ENCODE measurements at places on chromosomes 7 and 10.

DNA sequence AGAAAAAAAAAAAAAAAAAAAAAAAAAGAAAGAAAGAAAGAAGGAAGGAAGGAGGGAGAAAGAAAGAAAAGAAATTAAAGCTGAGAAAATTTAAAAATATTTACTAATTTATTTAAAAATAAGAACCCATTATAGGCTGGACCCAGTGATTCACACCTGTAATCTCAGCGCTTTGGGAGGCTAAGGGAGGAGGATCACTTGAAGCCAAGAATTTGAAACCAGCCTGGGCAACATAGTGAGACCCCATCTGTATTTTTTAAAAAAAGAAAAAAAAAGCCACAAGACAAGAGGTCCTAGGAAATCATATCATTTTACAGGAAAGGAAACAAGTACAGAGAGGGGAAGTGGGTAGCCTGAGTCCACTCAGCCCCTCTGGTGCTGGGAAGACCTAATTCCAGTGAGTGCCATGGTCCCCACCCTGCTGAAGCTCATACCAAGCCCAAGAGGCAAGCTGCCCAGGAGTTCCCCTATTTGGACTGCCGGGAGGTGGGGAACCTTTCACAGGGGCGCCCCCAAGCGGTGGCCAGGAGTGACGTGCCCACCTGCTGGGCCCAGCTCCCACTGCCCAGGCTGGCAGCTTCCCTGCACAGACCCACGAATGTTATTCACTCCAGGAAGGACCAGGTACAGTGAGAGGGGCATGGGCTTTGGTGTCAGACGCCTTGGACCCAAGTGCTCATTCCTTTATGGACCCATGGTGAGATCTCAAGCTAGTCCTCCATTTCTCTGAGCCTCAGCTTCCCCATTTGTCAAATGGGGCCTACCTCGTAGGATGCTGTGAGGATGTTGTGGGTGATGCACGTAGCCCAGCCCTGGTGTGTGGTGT, 133.6 kb downstream of the ZMIZ1 start:
- no peak for DNase-seq

DNA sequence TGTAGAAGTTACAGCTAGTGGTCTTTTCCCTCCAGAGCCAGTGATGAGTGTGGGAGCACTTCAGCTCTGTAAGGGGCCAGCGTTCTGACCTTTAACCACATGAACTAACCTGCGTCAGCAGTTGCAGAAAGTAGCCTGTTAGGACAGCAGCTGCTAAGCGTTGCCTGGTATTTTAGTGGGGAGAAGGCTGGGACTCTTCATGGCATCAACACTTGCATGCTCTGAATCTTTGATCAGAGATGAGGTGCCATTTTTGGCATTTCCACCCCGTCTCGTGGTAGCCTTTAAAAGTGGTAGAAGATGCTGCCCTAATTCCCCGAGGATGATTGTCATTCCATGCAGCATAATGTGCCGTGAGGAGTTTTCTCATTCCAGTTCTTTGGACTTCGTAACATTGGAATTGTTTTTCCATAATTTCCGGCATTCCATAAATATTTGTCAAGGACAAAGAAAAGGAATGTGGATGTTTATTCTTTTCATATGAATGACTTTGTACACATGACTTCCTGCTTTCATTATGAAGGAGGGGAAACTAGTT, 92.2 kb downstream of the AVL9 start:
- no peak for DNase-seq

DNA sequence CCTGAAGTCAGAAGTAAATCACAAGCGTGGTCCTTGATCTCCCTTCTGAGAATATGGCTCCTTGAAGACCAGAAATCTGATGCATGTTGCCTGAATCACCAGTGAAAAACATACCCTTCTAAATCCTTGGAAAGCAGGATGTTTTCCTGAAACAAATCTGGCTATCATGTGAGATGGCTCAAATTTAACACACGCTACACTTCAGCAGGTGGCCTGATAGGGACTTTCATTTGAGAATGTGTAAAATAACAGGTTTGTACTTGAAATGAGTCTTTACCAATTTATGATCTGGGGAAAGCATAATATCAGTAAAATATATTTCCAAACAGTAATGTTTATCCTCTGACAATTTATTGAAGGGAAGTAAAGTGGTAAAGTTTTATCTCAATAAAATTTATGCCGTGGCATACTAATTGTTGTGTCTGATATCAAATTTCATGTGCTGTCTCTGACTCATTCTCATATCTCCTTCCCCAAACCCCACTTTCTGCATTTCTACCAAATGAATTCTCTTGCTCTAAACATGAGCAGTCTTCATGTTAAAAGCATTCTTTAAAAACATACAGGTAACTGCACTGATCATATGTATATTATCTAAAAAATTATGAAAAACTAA, 17.4 kb downstream of the CYP3A4 start:
- no peak for DNase-seq

GRCh38 chr10:132386419-132386831, 10.6 kb upstream of the PWWP2B start:
- DNase-seq, result no peak

All from stimulated activated CD8-positive, alpha-beta memory T cell treated with anti-CD3 and anti-CD28 coated beads, Interleukin-12 subunit alpha, Interleukin-12 subunit beta, amount 100 ng/mL, for 4 hours (primary cell).